ENCODE measurements at places on chromosomes 3 and 15.

- DNase-seq, result no peak
These were observed 351.0 kb downstream of the MCTP2 start for GRCh38 chr15:94582368-94582767.

DNA sequence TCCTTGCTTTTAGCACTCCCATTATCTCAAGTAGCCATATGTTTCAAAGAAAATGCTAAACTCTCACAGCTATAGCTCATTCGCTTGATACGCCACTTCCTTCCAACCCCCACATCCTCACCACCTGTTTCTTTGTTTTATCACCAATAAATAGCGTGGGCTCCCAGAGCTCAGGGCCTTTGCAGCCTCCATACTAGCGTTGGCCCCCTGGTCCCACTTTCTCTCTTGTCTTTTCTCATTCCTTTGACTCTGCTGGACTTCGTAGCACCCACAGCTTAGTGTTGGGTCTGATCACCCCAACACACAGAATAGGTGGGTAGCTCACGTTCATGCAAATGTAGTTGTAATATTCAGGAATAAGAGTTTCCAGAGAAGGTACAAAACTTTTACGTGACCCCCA is 4.1 kb upstream of the GPD1L start:
- DNase-seq, result no peak

- no peak for DNase-seq
These were observed 106.5 kb downstream of the TIGIT start for GRCh38 chr3:114400371-114400770.

DNA sequence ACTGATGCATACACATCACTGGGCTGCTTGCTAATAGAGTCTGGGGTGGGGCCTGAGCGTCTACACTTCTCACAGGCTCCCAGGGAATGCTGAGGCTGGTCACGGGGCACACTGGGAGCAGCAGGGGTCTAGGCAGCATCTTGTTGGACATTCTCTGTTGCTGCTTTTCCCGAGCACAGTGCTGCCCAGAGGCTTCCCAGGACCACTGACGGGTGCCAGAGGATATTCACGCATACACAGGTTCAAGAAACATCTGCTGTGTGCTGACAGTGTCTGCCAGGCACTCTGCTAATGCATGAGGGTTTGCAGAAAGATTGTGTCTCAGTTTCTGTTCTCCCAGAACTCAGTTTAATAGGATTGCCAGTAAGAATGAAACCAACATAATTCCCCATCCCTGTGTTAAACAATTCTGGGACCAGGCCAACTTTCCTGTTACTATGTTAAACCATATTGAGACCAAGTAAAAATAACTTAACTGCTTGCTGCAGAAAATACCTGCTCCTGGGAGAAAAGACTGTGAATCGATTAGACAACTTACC is 23.9 kb upstream of the BCL2L10 start:
- DNase-seq, result no peak

GRCh38 chr15:47983533-47983932 is 137.3 kb upstream of the SLC24A5 start:
- no peak for DNase-seq

GRCh38 chr3:18079739-18080138 is 337.3 kb upstream of the TBC1D5 start:
- no peak for DNase-seq

DNA sequence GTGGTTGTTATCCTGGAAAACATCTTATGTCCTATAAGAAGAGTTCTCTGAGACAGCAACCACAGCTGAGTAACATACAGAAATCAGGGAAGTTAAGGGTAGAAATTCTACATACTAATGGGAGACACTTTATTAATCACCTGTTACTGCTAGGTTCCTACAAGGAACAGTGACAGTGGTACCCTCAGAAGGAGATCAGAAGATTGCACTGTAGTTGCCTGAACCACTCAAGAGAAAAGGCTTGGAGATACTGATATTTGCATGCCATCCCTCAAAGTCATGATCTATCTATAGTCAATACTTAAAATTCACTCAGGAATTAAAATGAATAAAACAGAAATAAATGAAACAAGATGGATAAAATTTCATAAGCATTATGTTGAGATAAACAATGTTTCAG is 136.0 kb downstream of the LMLN start:
- no peak for DNase-seq

GRCh38 chr15:71444032-71444810 is 328.9 kb downstream of the THSD4 start:
- no peak for DNase-seq

DNA sequence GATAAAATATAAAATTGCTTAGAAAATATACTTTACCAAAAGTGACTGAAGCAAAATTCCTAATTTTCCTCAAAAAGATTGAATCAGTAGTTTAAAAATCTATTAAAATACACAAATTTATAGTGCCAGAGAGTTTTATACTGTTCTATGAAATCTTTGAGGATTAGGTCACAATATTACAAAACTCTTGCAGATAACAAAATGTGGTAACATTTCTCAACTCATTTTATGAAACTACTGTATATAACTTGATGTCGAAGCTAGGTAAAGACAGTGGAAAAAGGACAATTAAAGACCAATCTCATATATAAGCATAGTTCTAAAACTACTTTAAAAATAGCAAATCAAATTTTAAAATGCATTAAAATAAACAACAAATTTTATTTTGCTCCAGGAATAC is 15.9 kb downstream of the VEPH1 start:
- DNase-seq, result no peak

DNA sequence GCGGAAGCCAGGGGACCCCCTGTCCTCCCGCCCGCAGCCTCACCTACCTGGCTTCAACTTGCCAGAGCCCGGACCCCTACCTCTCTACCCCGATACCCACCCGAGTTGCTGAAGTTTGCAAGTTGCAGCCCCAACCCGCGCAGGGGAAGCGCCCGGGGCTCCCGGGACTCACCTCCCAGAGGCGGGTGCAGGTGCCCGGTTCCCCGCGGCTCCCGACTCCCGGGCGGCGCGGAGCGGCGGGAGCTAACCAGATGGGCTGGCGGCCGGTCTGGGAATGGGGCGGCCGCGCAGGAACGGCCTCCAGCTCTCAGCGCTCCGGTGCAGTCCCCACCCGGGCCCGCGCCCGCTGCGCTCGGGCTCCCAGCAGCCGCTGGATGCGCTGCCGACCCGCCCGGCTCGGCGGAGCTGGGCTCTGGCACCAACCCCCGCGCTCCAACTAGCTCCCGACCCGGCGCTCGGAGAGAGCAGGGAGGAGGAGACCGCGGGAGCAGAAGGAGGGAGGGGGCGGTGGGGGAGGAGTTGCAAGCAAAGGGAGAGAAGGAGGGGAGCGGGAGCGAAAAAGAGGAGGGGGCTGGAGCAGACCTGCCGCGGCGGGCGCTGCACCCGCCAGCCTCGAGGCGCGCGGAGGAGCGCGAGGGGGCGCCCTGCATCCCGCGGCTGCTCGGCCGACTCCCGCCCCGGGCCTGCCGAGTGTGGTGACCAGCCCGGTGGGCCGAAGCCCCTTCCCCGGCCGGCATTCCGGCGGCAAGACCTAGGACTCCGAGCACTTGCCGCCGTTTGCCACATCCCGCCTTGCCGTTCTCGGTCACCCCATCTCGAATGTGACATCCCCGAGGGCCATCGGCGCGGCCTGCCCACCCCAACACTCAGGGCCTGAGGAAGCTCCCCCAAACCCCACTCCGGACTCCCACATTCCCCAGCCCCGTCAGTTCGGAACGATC is at the start of gene SEMA5B:
Gene SEMA5B, minus strand, starts transcription at position 472 of the 941 bp plus-strand sequence. CDS start 66,500 bp downstream, outside the sequence.
- DNase-seq, result no peak

GRCh38 chr3:99873269-99874102 is 55.8 kb downstream of the CMSS1 start:
- DNase-seq, result no peak

GRCh38 chr15:29093696-29094343 is 175.8 kb downstream of the NSMCE3 start:
- DNase-seq, result no peak

- DNase-seq, result no peak
These were observed 4.5 kb downstream of the PLXNB1 start for GRCh38 chr3:48425281-48425812.

- DNase-seq, result no peak
These were observed 4.3 kb upstream of the NR1D2 start for GRCh38 chr3:23940775-23941174.

- no peak for DNase-seq
These were observed 142.7 kb downstream of the ALDH1A2 start for GRCh38 chr15:57922776-57923175.

- DNase-seq, result no peak
These were observed 57.9 kb upstream of the SEC22A start for GRCh38 chr3:123143669-123144411.

DNA sequence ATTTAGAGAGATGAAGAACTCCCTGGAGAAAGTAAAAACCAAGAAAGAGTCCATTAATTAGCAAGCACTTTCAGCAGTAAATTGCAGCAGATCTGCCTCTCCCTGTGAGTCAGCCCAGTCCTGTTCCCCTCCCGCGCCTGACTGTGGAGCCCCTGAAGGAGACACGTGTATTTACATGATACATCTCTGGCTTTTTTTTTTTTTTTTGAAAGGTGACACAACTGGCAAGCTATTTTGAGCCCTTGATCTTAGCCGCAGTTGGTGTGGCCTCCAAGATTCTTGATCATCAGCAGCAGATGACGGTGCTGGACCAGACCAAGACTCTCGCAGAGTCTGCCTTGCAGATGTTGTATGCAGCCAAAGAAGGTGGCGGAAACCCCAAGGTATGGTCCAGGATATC is 271.8 kb upstream of the TPM1 start:
- DNase-seq, result no peak

DNA sequence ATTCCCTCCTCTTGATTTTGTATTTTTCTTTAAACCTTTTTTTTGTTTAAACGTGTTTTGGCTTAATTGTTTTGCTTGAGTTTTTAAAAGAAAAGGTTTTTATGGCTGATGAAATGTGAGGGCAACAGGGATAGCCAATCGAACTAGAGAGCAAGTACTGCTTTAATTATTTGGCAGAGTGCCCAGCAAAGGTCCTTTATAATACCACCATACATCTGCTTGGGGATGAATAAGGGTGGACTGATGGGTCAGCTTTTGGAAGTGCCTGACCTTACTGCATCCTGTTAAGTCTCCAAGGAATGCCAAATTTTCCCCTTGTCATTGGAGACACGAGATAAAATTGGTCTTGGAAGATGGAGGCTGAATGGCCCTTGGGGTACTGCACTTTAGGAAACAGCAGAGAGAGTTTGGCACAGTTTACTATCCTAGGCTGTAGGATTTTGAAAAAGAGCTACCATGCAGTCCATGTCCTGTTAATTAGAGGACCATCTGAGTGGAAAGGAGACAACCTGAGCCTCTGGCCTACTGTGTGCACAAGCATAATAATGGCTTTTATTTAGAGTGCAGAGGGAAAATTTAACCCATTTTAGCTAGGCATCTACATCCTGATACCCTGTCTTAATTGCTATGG is 19.8 kb upstream of the MTHFS start:
- no peak for DNase-seq

DNA sequence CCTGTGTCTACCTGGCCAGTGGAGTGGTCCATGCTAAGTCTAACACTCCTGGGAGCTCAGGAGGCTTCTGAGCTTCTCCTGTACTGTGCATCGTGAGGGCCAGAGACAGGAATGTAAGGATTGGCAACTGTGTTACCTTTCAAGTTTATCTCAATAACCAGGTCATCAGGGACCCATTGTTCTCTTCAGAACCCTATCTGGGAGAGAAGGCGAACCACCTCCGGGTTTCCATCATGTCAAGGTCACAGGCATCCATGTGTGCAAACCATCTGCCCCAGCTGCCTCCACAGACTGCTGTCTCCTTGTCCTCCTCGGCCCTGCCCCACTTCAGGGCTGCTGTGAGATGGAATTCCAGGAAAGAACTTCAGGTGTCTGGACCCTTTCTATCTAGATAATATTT is 5.9 kb downstream of the ANKRD63 start:
- no peak for DNase-seq

DNA sequence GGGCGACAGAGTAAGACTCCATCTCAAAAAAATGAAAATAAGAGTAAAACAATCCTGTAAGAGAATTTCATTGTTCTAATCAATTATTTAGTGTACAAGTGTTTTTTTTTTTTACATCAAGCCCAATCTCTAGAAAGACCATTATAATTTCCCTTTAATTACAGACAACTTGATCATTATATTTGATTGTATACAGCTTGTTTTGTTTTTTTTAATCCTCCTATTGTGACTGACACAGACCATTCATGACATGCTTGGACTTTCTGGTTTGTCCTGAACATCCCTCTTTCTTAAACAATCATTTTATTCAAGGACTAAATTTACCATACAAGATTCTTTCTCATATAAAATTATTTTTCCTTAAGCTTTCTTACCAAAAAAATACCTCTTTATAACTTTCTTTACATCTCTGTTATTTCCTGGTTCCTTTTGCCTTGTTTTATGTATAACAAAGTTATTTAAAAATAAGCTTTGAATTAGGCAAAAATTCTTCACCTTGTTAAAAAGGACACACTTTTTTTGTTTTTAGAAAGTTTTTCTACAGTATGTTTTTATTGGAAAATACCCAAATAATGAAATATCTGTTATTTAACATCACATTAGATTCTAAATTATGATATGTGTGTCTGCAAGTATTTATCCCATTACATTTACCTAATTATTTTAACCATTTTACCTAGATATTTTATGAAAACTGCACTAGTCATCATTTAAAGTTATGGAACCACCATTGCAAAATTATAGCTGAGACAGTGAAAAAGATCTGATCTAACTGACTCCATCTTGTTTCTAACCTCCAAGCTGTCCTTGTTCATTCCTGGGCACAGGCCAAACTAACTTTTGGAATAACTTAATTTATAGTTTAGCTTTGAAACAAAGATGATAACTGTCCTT is 26.1 kb upstream of the GFM1 start:
- DNase-seq, result no peak

DNA sequence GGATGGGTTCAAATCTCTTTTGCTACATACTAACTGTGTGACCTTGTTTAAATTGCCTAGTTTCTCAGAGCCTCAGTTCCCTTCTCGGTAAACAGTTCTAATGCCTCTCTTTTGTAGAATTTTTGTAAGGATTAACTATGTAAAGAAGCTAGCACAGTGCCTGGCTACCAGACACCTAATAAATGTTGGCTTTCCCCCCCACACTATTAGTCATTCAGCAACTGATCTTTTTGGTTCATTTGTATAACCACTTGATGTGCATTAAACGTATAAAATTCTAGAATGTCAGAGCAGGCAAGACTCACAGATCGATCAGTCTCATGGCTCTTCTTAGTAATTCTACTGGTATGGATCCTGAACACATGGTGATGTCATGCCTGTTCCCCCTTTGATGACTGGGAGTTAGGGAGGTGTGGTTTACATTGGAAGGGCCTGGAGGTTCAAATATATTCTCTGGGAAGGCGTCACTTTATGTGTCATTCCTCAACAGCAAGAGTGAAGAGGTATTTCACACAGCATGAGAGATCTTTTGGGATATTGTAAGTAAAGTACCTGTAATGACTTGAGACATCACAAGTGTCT is 6.5 kb downstream of the TAGLN3 start:
- no peak for DNase-seq

- DNase-seq, result no peak
These were observed 321.8 kb downstream of the TBC1D5 start for GRCh38 chr3:17420668-17421067.

GRCh38 chr15:80572337-80572736 is 122.8 kb upstream of the ABHD17C start:
- no peak for DNase-seq

GRCh38 chr15:40764629-40765103 is 798 bp downstream of the GCHFR start:
- DNase-seq, result no peak

GRCh38 chr3:192870822-192871221 is 46.8 kb downstream of the MB21D2 start:
- no peak for DNase-seq

- no peak for DNase-seq
These were observed 559.9 kb upstream of the MCTP2 start for GRCh38 chr15:93671387-93671943.

- no peak for DNase-seq
These were observed 28.7 kb downstream of the SIDT1 start for GRCh38 chr3:113560831-113561623.

All from activated naive CD8-positive, alpha-beta T cell treated with anti-CD3 and anti-CD28 coated beads, Interleukin-2, amount 50 U/mL, for 16 hours (primary cell).